ENCODE measurements at places on chromosomes 5 and 9.

DNA sequence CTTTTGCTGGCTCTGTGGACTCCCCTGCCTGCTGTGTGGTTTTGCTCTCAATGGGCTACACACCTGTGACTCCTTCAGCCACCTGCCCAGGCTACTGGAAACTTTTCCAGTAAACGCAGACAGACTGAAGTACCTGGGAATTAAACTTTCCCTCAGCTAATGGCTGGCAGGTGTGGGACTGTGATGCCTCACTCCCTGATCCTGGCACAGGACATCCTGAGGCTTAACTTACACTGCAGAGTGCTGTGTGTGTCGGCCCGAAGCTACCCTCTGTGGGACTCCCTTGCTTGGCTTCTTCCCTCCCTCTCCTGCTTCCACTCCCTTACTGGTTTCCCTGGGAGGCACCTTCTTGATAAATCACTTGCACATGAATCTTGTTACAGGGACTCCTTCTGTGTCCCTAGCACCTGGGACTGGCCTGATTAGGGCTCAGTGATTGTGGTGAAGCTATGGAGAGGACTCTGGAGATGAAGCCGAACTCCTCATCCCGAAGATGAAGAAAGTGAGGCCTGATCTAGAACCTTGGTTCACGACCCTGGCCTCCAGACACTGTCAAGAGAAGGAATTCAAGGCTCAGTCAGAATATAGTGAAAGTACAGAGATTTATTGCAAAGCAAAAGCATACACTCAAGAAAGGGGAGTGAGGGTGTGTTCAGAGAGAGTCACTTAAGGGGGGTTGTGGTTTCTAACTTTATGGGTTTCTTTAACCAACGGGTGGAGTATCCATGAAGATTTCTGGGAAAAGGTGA lies 113.4 kb upstream of the ALDH1B1 start:
- no peak for ATAC-seq

DNA sequence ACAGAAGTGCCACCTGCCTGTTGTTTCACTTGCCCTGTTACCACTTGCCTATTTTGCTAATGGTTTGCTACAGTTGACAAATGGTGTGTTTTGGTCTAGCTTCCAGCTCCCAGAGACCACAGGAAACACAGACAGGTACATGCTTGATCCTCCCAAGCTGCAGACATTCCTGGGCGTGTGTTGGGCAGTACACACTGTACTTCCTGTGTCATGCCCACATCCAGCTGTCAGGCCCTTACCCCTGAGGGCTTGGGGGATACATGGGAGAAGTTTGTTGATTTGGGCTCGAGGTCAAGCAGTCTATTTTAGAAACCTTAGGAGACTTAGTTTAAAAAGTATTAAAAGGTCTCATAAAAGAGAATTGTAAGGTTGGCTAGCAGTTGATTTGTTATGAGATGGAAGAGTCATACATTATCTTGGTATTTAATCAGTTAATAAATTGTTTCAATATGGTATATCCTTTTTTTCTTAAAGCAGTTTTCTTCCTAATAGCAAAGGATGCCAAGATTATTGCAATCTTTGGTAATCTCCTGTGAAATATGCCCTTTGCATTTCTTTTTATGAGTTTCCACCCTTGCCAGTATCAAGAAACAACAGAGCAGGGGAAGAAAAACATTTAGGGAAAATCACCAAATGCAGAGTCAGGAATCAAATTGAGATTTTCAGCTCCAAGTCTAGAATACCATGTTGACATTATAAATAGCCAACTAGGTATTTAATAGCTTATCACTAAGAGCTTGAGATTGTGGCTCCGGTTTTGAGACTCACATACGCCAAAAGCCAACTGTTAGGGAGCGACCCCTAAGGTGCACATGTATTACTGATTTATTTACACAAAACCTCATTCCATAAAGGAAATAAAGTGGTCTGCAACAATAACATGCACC lies 52.3 kb upstream of the CD180 start:
- ATAC-seq, result no peak

- no peak for ATAC-seq
These were observed 8.8 kb upstream of the TEX53 start for GRCh38 chr9:114666401-114666800.

DNA sequence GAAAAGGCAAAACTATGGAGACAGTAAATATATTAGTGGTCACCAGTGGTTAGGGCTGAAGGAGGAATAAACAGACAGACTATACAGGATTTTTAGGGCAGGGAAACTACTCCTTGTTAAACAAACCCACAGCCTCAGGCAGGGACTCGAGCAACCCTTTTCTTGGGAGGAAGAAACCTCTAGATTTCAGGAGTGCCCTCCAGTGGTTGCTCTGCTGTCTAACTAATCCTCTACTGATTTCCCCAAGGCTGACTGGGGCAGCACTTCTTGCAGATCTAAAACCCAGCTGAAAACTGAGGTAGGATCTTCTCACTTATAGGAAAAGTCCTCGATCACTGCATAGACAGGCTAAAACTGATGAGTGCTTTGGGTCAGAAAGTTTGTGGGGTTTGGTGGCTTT lies 176.8 kb downstream of the ISOC1 start:
- ATAC-seq, result no peak

- peak; percentile 20 for ATAC-seq
These were observed 27.3 kb upstream of the SHB start for GRCh38 chr9:38096238-38096805.

DNA sequence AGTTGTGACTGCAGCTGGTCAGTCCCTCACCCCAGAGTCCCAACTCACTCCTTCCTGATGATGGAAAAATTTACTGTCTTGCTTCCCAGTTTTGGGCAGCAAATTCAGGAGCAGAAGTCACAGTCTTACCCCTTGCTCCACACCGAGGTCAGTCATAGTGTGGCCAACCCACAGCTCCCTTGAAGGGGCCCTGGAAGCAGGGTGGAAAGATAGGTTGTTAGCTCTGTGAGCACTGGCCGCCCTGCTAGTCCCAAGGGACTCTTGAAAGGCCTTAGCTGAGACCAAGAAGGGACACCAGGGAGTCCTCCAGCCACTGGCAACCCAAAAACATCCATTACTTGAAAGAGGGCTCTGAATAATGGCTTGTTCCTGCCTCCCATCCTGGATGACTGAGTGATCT lies 40.0 kb downstream of the GSN start:
- ATAC-seq, result no peak

GRCh38 chr9:137136261-137136880 lies 2.6 kb upstream of the GRIN1 start:
- ATAC-seq, result peak; percentile 43

DNA sequence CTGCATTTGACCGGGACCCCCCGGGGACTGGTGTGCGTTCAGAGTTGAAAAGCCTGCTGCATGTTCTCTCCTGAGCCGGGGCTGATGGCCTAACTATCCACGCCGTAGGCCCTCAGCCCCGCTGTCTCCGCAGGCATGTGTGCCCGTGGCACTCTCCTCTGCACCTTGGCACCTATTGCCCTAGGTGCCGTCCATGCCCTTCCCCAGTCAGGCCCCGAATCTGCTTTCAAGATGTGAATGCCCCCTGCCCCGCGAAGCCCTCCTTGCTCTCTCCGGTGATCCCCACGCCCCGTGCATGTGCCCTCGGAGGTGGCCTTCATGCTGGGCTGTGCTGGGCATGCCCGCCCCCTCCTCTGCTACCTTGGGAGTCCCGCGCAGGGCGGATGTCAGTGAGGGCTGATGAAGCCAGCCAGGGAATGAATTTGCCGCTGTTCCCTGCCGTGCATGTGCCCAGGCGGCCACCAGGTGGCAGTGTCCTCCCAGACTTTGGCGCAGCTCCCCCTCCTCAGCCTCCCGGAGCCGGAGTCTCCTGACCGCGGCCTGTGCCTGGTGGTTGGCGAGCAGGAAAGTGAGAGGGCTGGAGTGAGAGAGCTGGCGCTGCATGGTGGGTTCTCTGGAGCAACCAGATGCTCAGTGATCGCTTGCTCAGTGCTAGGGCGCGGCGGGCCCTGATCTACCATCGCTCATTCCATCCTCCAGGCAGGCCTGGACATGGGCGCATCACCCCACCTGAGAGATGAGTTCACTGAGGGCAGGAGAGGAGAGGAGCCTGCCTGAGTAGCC lies 112.9 kb upstream of the LMX1B start:
- peak; percentile 60 for ATAC-seq

DNA sequence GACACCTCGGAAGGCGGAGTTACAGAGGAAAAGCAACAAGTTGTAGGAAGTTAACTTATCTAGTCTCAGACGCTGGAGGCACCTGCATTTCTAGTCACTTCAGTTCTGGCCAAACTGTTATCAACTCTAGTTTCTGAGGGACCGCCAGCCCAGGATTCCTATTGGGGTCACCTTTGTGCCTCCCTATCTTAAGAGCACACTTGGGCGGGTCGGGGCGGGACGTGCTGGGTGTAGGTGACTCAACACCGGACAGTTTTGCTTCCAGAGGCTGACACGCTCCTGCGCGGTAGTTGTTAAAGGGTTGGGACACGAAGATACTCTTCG lies 679 bp upstream of the KDM4C start:
- ATAC-seq, result peak; percentile 62

DNA sequence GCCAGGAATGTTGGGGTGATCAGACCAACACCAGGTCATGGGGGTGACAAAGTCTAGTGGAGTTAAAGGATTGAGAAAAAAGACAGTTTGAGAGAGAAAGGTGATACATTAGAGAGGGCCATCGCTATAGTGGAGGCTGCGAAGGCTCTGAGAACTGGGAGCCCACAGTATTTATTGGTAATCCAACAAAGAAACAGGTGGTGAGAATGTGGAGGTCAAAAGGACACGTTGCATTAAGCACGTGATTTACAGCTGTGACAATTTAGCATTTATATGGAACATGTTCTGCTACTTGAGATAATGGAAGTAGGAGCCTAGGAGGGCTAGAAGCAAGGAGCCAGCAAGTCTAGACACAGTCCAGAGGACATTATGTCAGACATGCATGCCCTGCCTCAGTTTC lies 2086.5 kb upstream of the C9orf72 start:
- no peak for ATAC-seq

DNA sequence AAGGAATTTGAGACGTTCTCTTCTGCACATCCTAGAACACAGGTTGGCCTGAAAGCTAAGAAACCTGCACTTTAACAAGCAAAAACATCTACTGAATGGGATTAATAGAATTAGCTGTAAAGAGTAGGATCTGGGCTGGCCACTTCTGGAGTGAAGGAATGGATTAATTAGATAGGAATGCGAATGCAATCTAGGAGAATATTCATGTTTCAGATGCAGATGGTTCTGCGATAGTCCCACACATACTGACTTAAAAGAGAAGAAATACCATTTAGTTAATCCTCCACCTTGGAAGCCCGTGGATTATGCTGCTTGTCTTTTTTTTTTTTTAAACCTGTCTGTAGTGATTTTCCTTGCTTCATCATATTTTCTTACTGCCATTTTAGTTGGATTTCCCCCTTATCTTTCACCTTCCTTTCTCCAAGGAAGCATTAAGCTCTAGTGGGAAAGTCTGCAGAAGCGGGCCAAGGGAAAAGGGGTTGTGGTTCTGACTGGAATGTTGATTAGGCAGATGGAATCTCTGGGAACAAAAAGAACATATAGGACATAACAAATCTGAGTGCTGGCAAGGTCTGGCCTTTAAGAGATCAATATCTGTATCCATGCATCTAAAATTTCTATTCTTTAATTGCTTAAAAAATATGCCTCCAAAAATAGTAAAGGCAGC lies 152.4 kb downstream of the ALDH1A1 start:
- ATAC-seq, result no peak

GRCh38 chr5:60651872-60652620 lies 47.9 kb downstream of the DEPDC1B start:
- ATAC-seq, result no peak

GRCh38 chr5:157390551-157391297 lies 69.3 kb upstream of the NIPAL4 start:
- peak; percentile 54 for ATAC-seq

Data from stimulated activated memory B cell treated with anti-CD40 and anti-IgM and Interleukin-4, amounts not matched to agents 10 μg/mL and 1 μg/mL and 100 μg/mL, for 72 hours (primary cell).